Anterior cingulate cortex (tissue), 58 donors: ENCODE measurements at places on chromosomes 5 and 9.

DNA sequence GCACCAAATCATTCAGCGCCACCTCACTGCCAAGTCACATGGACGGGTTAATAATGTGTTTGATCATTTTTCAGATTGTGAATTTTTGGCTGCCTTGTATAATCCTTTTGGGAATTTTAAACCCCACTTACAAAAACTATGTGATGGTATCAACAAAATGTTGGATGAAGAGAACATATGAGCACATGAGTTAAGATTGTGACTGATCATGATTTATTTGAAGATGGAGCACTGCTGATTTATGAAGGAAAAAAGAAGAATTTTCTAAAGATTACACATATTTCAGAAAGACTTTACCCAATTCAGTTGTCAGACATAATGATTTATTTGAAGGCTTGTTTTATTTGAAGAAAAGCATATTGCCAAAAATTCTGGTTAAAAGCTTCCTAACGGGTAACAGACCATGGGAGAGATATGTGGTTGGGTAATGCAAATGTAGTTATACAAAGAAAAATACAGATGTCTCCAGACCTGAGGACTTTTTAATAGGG, 37.4 kb downstream of the TNFAIP8 start:
- DNase-seq = no peak

DNA sequence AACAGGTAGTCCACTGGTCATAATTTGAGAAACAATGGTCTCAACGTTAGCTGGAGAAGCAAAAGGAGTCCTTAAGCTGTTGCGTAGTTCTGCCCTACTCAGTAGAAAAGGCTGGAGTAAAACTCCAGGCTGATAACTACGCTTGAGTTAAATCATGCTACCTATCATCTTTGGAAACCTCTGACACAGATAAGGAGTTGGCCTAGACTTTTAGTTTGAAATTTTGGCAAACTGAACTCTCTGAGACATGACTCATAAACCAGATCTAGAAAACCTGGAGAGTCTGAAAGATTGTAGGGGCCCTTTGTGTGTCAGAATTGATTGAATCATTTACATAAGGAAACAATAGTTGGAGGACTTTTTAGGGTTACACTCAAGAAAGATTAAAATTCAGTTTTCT, 26.3 kb downstream of the NMUR2 start:
- no peak for DNase-seq

DNA sequence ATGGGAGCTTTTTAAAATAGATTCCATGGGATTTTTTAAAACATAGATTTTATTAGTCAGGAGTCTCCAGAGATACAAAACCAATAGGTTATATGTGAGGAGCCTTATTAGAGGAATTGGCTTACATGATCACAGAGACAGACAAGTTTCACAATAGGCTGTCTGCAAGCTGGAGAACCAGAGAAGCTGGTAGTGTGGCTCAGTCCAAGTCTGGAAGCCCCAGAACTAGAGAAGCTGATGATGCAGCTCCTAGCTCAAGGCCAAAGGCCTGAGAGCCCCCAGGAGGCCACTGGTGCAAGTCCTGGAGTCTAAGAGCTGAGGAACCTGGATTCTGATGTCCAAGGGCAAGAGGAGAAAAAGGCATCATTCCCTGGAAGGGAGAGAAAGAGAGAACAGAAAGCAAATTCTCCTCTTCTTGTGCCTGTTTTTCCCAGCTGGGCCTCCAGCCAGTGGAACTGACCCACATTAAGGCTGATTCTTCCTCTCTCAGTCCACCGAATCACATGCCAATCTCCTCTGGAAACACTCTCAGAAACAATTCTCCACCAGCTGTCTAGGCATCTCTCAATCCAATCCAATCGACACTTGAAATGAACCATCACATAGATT, 59.3 kb downstream of the AHRR start:
- DNase-seq = no peak

GRCh38 chr5:52802272-52802973, 14.7 kb downstream of the ITGA1 start:
- DNase-seq = no peak

DNA sequence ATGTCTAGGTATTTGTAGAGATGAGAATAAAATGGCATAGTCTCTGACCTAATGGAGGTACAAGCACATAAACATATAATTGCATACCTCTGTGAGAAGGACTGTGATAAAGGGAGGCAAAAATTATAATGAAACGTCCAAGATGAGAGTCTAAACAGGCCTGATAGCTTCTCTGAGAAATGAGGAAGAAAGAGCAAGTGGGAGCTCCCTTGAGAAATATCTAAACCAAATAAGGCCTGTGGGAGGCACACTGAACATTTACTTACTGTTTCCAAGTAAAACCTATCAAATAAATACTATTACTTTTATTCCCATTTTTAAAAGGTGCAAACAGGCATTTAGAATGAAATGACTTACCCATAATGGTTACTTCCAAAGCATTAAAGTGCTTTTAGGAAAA, 125.6 kb upstream of the PAPPA start:
- DNase-seq = no peak

- no peak for DNase-seq
Observed at GRCh38 chr9:76744336-76744735, 19.9 kb upstream of the PCA3 start.

GRCh38 chr5:83553000-83553486, 81.5 kb downstream of the VCAN start:
- no peak for DNase-seq

GRCh38 chr5:145345511-145346287, 489.4 kb downstream of the PRELID2 start:
- DNase-seq = no peak

DNA sequence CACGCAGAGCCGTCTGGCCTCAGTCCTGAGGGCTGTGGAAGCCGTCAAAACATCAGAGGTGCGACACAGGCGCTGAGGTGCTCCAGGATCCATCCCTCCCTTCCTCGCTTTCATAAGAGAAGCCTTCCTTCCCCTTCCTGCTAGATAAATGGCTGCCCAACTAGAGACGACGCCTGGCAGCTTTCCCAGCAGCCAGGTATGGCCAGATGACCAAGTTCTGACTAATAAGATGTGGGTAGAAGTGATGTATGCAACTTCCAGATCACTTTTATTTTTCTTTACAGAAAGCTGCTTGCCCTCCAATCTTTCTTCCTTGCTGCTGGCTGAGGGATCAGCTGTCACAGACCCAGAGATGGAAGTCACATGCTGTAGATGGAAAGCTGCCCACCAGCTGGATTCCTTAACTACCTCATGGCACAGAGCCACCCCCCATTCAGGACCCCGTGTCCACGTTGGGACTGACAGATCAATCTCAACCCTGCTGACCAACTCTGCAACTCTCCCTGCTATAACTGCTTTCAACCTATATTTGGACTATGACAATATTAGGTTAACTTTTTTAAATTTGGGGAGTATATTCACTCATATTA, 8.8 kb downstream of the MAPK9 start:
- no peak for DNase-seq

- no peak for DNase-seq
Observed at GRCh38 chr5:173770637-173771036, 117.5 kb upstream of the CPEB4 start.

GRCh38 chr9:90810691-90811090, 9.1 kb downstream of the SYK start:
- no peak for DNase-seq

DNA sequence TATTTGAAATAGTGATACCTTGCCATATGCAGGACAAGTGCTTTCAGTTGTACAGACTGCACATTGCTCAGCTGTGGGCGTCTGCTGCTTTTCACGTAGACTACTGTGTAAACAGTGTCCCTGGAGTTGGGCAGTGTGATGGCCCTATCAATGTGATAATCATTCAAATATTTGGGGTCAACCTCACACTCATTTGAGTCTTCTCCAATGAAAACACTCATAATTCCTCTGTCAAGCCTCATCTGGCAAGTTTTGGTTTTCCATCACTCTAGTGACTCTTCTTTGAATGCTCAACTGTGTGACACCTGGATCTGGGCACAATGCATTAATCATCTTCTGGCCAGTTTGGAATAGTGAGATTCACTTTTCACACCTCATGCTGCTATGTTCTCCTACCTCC, 64.4 kb downstream of the UGCG start:
- no peak for DNase-seq

GRCh38 chr9:121564504-121565260, 65.0 kb upstream of the GGTA1 start:
- no peak for DNase-seq

DNA sequence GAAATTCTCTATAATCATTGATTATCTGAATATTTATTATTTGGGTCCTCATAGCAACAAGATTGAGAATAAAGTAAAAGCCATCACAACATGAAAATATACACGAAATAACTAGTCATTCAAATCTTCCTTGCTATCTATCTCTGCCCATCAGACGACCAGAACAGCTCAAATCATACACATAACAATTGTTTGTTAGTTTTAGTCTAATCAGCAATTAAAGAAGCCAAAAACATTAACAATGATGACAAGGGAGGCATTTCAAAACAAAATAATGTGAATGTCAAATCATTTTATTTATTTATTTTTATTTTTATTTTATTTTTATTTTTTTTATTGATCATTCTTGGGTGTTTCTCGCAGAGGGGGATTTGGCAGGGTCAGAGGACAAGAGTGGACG, 106.0 kb upstream of the BNC2 start:
- DNase-seq = no peak

DNA sequence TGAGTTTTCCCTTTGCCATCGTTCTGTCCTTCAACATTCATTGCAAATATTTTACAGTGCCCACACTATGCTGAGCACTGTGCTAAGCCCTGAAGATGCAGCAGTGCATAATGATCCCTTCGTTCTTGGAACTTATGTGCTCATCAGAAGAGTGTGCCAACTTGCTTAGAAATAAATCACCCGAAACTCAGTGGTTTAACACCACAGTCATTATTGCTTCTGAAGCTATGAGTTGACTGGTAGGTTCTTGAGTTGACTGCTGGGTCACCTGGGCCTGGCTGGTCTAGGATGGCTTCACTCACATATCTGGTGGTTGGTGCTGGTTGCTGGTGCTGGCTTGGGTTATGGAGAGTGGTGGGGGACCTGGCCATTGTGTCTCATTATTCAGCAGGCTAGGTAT, 20.9 kb downstream of the PCSK5 start:
- no peak for DNase-seq

- no peak for DNase-seq
Observed at GRCh38 chr9:93244510-93245436, 60.8 kb downstream of the WNK2 start.

GRCh38 chr5:132253452-132254320, 3.8 kb upstream of the PDLIM4 start:
- no peak for DNase-seq

GRCh38 chr9:124352616-124353015, 62.6 kb downstream of the PSMB7 start:
- no peak for DNase-seq

- no peak for DNase-seq
Observed at GRCh38 chr9:83456226-83456625, 82.0 kb downstream of the FRMD3 start.

- DNase-seq = no peak
Observed at GRCh38 chr5:33829430-33829829, 62.4 kb downstream of the ADAMTS12 start.

DNA sequence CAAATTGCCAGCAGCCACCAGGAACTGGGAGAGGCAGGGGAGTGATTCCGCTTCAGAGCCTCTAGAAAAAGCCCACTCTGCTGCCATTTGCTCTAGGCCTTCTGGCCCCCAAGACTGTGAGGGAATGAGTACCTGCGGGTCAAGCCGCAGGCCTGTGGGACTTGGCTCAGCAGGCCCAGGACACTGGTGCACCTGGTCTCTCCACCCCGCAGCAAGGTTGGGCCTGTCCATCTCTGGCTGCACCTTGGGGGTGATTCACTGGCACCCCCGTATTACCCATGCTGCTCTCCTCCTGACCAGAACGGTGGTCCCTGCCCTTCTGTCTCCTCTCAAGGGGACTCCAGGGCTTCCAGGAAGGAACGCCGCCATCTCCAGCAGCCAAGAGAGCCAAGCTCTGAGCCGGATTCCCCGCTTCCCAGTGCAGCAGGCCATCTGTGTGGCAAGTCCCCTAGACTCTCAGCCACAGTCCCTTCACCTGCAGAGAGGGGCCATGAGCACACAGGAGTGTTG, 78.4 kb upstream of the OLFM1 start:
- DNase-seq = no peak

- DNase-seq = no peak
Observed at GRCh38 chr5:98110282-98110691, 663.2 kb upstream of the RGMB start.

- no peak for DNase-seq
Observed at GRCh38 chr9:38488156-38488698, 64.0 kb upstream of the IGFBPL1 start.

DNA sequence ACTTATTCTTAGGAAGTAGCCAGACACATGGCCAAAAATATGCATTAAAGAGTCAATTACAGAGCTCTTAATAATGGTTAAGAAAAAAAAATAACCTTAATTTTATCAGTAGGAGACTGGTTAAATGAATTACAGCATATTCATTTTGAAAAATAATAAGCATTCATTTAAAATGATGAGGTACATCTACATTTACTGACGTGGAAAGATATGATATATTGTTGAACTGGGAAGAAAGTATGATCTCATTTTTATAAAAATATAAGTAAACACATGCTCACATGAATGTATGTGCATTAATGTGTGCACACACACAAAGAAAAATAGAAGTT, 250.3 kb downstream of the ENC1 start:
- no peak for DNase-seq

DNA sequence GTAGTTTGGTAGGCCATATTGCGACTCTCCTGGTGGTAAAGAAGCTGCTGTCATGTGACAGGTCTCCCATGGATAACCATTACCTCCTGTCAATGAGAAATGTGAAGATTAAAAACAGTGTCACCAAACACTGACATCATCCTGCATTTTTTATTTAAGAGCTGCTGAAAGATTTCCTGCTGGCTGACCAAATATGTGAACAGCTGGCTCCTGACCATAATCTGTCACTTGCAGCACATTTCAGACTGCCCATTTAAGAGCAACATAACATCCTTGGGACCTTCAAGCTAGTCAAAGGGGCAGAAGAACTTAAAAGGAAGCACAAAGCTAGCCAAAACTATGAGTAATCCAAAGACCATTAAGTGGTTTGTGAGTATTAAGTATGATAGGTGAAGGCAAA, 288.0 kb downstream of the IZUMO3 start:
- DNase-seq = no peak

DNA sequence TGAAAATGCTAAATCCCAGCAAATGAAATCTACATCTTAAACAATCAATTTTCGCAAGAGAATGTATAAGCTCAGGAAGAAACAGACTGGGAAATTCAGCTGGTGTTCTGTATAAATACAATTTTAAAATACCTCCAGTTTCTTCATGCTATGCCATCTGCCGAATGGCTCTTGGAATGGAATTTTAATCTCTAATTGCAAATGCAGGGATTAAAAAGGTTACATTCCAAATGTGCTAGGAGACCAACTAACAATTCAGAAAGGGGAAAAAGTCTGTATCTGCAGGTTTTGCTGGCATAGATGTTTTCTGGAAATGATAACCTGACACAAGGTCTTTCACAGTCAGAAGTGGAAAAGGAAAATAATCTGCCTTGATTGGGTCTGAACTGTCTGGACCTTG, 379.7 kb downstream of the MAT2B start:
- no peak for DNase-seq
